ENCODE measurements at places on chromosomes 11 and 22.

- no peak for DNase-seq
These were observed 814 bp downstream of the NPAS4 start for GRCh38 chr11:66421492-66422205.

DNA sequence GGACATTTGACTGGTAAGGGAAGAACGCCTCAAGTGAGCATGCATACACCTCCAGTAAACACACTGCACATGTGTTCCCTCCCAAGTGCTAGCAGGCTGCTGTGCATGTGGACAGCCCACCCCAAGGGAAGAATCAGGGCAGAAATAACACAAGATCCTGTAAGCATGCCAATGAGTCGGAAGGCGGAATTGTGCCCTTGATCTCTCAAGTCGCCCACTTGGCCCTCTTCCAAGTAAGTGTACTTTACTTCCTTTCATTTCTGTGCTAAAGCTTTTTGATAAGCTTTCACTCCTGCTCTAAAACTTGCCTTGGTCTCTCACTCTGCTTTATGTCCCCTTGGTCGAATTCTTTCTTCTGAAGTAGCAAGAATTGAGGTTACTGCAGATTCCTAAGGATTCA is 139.6 kb downstream of the TRPC6 start:
- no peak for DNase-seq

DNA sequence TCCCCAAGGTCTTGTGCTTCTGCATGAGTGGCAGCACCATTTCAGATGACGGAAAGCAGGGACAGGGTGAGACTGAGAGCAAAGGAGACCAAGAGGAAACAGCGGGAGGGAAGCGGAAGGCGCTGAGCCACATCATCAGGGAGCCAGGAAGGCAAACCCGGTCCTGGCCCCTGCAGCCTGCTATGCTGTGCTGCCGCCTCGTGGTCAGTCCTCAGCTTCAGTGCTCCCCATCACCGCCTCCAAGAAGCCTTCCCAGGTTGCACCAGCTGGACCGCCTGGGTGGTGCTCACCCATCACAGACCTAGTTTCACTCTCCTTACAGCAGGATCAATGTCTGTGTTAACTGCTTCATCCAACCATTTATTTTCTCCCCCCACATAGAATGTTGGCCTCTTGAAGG is 73.0 kb upstream of the PHF21B start:
- no peak for DNase-seq

DNA sequence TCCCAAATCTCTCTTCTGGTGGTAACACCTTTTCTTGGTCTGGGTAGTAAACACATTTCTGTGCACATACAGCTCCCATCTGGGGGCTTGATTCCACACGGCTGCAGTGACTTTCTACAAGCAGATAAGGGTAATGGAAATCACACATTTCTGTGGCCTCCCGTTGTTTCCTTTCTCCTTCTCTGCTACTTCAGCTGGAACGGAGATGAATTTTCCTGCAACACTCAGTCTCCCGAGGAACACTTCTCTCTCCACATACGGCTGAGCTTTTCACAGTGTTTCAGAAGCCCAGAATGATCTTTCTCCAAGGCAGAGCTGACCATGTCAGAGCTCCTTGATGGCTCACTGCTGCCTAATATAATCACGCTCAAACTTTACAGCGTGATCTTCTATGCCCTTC is 364.3 kb upstream of the NARS2 start:
- peak; percentile 46 for DNase-seq

GRCh38 chr22:39309364-39309861 is 10.0 kb downstream of the RPL3 start:
- no peak for DNase-seq

- DNase-seq, result no peak
These were observed 93.5 kb downstream of the DBX1 start for GRCh38 chr11:20066783-20067156.

- no peak for DNase-seq
These were observed 18.4 kb upstream of the CTSD start for GRCh38 chr11:1782031-1782590.

- DNase-seq, result no peak
These were observed 135.5 kb downstream of the ETS1 start for GRCh38 chr11:128451652-128452470.

DNA sequence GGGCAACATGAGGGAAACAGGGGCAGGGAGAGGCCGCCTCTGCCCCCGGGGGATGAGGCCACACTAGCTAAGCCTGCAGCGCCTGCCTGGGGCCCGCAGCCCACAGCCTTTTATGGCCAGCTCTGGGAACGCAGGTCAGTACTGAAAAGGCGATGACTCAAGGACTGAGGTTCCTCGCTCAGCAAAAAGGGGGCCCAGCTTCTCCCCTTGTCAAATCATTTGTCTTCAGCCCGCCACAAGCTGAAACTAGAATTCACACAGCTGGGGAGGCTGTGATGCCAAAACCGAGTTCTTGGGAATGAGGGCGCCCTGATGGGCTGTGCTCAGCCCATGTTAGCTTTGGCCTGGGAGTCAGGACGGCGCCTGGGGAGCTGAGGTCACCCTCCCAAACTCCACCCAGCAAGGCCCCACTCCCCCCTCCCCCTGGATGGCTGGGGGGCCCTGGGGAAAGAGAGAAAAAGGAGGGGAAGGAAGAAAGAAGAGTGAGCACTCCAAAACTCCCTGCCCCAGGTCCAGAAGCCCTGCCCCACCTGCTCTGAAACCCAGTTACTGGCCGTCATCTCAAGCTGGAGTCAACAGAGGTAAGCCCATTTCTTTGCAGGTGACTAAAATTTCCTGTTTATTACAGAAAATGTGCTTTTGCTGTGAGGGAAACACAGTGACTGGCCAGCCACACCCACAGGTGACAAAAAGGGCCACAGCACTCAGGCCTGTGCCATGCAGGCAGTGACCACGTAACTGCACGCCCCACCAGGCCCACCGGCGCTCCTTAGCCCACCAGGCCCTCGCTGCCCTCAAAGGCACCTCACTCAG is 13.7 kb downstream of the EHD1 start:
- DNase-seq, result no peak

GRCh38 chr22:28670161-28670560 is 9.5 kb downstream of the TTC28 start:
- DNase-seq, result no peak

DNA sequence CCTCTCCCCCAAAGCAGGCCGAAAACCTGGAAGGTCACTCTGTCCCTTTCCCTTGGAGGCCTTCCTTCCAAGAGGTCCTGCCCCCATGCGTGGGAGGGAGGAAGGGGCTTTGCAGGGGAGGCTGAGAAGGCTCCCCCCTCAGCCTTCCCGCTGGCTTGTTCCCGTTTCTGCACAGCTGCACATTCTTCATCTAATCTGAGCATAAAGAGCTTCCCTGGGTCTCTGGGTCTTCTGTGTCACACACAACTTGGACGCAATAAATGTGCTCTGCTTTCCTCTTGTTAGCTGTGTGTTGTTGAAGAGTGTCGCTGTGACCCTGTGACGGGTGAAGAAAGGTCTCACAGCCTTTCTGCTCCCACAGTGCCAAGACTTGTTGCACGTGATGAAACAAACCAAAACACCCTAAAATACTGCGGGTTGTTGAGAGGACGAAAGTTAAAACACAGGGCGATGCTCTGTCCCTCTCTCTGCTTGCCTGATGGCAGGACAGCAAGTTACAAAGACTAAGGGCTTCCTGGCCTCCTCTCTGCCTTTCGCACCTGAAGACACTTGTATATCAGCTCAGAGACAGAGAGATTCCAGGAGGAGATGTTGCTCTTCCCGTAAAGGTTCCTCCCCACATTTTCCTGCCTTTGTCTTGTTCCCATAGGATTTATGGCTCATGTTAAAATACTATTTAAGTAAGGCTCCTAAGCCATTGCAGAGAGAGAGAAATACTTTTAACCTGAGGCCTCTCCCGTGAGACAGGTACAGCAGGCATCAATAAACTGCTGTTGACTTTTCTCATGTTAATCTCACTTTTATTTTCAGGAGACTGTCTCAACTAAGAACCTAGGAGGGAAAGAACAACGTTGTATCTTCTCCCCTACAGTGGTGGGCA is 15.4 kb upstream of the IFITM3 start:
- DNase-seq, result no peak

GRCh38 chr11:102620818-102621561 is 4.1 kb downstream of the MMP20 start:
- no peak for DNase-seq

DNA sequence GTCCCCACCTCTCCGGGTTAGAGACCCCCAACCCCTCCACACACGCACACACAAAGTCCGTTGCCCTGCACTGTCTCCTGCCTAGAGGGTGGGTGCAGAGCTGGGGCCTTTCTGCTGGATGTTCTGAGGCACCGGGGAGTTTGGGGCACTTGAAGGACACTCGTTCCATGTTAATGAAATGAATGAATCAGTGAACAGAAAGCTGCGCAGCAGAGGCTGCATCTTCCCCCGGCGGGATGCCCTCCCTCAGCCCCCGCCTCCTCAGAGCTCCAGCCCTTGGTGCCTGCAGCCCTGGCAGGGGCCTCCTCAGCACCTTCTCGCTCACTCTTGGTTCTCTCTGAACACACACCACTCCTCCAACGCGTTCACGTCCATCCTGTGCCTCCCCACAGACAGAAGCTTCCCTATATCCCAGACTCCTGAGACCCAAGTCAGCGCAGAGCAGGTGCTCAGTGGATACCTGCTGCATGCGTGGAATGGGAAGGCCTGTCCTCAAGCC is 611.9 kb downstream of the TBC1D22A start:
- no peak for DNase-seq

GRCh38 chr11:74937696-74938475 is 11.0 kb downstream of the XRRA1 start:
- no peak for DNase-seq

DNA sequence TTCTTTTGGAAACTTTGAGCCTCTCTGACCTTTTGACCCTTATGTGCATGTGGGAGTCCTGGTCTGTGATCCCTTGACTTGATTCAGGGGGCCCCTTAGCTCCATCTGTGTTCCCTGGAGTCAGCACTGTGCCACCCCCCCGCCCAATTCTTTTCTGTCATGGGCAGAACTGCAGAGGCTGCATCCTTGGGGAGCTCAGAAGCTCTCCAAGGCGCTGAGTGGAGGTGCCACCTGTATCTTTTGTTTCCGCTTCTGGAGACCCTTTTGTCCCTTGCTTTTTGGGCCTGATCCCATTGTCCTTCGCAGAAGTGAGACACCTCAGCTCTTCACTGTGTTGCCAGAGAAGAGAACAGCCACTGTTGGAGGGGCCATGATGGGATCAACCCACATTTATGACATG is 2.4 kb upstream of the PACS1 start:
- DNase-seq, result no peak

Data from NCI-H187 (cell line).